ENCODE measurements at places on chromosomes 3 and 15.

GRCh38 chr15:90953947-90954711 is 555 bp upstream of the RCCD1 start:
- DNase-seq: no peak

DNA sequence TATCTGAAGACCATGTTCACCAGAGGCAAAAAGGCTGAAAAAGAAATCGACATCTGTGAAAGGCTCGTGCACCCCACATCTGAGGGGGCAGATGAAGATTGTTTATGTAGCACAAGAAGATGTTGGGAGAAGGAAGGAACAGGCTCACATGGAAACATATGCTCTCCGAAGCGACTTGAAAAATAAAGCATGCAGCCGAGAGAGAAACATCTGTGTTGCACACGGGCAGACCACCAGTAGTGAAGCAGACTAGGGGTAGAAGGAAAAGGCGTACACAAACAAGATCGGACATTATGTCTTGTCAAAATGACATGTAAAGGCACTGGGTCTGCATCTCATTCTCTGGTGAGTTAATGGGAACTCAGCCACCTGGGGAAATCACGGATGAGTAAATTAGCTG is 356.5 kb downstream of the ZIC4 start:
- DNase-seq: no peak

GRCh38 chr3:46380471-46381221 is 9.9 kb downstream of the CCR5 start:
- no peak for DNase-seq

DNA sequence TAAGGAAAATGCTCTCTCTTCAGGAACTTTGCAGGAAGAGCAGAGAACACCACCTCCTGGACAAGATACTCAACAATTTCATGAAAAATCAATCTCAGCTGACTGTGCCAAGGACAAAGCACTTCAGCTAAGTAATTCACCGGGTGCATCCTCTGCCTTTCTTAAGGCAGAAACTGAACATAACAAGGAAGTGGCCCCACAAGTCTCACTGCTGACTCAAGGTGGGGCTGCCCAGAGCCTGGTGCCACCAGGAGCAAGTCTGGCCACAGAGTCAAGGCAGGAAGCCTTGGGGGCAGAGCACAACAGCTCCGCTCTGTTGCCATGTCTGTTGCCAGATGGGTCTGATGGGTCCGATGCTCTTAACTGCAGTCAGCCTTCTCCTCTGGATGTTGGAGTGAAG is 200.5 kb downstream of the AKAP13 start:
- DNase-seq: peak; percentile 68

- no peak for DNase-seq
These were observed 2.7 kb downstream of the MCM2 start for GRCh38 chr3:127600749-127601456.

DNA sequence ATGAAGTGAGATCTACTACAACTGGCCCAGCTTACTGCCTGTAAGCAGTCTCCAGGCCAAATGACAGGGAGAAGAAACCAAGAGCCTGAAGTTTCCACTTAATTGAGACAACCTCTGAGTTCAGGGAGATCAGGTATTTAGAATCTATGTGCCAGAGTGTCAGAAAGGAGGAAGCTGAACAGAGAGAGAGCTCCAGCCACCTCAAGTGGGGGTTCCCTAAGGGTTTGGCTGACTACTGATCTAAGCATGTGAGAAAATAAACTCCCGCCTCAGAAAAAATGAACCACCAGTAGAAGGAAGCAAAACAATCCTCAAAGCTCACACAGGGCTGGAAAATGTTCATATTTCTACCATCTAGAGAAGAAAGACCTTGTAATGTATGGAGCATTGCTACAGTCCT is 25.0 kb downstream of the ADAM10 start:
- peak; percentile 57 for DNase-seq

DNA sequence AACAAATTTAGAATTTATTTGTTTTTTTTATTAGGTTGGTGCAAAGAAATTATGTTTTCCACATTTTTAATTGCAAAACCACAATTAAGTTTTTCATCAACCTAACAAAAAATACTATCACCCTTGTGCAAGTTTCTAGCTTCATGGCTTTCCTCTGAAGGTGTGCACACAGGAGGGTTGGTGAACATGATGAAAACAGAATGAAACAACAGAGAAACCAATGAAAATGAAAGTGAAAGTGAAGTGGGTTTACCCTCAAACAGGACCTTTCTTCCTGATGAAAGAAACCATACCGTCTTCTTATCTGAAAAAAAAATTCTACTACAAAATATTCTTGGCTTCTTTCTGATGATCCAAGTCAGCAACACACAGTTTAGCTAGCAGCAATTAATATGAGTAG is 71.9 kb upstream of the FEZF2 start:
- no peak for DNase-seq

DNA sequence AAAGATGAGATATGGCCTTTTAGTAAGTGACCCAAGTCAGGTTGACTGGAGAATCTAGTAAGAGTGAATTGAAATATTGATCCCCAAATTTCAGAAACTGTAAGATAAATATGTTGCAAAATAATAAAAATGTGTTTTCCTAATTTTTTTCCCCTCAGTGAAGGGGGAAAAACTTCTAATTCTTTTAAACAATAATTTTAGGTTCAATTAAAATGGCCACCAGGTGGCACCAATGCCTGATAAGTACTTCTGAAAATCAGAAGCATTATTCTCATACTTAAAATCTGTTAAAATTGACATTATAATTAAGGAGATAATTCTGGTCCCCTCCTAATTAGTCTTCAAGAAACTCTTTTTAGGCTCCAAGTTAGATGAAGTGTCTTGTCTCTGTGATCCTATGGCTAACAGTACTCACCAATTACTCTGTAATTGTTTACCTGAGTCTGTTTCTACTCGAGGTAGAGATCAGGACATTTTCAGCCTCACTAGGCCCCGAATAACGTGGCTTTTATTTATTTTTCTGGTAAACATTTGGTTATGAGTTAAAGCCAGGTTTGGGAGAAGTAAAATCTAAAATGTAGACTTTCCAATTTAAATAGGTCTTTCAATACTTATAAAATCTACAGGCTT is 52.6 kb downstream of the NMD3 start:
- peak; percentile 78 for DNase-seq

DNA sequence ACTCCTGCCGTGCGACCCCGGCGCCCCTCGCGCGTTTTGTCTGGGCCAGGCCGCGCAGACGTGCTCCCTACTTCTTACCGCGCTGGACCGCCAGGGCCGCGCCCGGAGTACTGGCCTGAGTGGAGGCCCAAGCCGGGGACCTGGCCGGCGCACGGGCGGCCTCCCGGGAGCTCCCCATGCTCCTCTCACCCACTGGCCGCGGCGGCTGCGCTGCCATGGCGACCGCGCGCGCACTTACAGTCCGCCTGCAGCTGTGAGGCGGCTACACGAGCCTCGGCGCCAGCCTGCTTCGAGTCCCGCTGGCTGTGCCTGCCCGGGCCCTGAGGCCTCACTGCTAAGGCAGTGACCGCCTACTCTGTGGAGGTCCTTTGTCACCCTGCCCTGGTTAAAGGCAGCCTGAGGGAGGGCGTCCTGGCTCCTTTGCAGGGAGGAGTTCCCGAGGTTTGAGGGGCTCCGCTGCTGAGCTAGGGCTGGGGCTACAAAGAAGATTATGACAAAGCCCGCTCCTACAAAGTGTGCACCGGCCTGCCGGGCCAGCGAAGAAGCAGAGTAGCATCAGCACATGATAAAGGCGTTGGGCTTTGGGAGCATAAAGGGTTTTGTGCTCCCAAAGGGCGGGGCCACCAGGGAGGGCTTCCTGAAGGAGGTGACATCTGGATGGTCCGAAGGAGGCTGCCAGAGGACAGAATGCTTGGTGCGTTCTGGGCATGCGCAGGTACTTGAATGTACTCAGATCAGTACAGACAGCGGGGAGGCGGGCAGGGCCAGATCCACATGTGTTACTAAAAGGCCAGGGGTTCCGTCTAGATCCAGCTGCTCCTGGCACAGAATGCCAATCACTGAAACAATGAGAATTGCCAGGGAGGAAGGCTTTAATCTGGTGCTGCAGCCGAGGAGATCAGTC is at the start of the genes LRRC34 and LRRIQ4:
Gene LRRC34, minus strand, starts transcription at position 573 of the 904 bp plus-strand sequence. Its CDS starts 356 bp downstream, at position 217.
Gene LRRIQ4, plus strand, starts transcription at position 539 of the 904 bp plus-strand sequence. CDS start 9,052 bp downstream, outside the sequence.
- DNase-seq: peak; percentile 61

- DNase-seq: peak; percentile 18
These were observed 330.8 kb downstream of the TIGIT start for GRCh38 chr3:114624571-114625181.

DNA sequence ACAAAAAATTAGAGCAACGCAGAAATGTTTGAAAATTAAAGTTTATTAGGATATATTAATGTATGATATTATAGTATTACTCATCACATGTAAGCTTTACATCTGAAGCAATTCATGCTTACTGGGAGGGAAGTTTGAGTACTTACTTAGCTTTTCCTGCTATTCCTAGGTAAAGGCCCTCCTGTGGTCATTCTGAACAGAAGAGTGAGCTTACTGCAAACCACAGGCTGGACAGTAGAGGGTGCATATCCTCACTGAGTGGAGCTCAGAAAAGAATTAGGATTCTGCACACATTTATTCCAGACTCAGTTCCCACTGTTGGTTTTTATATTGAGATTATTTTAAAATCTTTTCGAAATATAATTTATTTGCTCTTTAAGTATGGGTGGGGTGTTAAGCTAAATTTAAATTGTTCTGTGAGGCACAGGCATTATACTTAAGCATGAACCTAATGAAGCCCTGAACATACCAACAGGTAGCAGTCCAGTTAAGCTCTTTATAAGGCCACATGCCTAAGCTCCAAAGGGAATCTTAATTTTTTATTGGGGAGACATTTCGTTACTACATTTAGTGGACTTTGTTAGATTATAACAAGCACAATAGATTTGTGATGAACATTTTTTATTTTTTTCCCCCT is 10.2 kb downstream of the MRPS22 start:
- peak; percentile 22 for DNase-seq

- peak; percentile 10 for DNase-seq
These were observed 606.9 kb upstream of the KCNMB2 start for GRCh38 chr3:177929310-177929709.

- no peak for DNase-seq
These were observed 132.9 kb downstream of the RYR3 start for GRCh38 chr15:33443708-33444107.

GRCh38 chr3:117865338-117865737 is 1155.8 kb downstream of the TUSC7 start:
- DNase-seq: no peak

DNA sequence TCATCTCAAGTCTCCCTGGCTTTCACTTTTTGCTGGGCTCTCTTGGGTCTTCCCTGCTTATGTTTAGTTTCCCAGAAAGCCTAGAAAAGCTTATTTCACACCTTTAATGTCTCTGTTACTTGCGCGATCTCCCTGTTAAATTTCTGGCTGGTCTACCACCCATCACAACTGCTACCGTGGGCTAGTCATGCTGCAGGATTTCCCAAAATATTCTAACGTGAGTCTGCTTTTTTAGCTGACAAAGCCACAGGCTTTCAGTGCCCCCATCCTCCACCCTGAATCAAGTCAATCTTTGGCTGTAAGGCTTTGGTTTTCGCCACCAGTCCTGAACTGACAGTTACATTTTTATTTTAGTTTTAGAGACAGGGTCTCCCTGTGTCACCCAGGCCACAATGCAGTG is 74.1 kb downstream of the SUMF1 start:
- no peak for DNase-seq

- no peak for DNase-seq
These were observed 365.2 kb upstream of the DPH6 start for GRCh38 chr15:35911052-35911777.

- DNase-seq: no peak
These were observed 166.6 kb downstream of the CPNE4 start for GRCh38 chr3:131868203-131868602.
